HL-60 (cell line): ENCODE measurements at places on chromosomes 12 and 14.

GRCh38 chr12:40033242-40033630 lies 72.6 kb downstream of the SLC2A13 start:
- DNase-seq: no peak

DNA sequence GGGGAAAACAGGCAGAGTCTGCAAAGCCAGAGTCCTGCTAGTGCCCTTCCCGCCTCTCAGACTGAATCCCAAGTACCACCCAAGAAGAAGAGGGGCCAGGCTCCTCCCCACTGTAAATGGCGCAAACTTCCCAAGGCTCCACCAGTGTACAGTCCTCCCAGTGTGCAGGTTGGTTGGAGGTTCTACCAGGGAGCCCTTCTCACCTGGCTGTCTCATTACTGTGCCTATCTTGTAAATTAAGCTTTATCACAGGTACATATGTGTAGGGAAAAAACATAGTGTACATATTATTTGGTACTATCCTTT lies 189.7 kb downstream of the FSCB start:
- no peak for DNase-seq

DNA sequence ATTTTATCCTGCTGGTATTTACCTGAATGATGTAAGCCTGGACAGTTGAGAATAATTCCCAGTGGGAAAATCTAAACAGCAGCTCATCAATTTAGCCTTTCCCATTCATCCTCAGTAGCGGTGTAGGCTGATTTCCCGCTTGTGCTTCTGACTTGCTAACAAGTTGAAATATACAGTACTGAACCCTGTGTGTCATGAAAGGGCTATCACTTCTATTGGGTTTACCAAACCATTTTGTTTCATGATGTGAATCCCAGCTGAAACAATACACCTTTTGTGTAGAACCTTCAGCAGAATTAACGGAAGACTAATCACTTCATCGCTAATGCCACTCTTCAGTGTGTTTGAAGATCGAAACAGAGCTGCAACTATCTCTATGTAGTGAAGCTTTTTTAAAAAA lies 88.4 kb downstream of the POLR3B start:
- no peak for DNase-seq

- DNase-seq: peak; percentile 25
Observed at GRCh38 chr12:66352197-66352596, 49.9 kb downstream of the HELB start.

DNA sequence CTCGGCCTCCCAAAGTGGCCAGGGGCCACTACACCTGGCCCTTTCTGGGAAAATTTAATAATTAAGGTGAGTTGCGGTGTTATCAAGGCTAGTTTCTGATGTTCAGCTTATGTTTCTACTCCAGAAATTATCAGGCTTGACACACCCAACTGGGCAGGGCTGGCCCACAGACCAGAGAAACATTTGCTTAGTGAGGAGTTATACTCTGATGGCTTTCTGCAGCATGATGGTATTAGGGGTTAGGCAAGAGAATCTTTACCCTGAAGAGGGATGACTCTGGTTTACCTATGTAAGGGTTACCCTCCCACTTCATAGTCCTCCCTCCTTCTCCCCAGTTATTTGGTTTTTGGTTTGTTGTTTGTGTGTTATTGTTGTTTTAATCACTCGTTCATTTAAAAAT lies 24.5 kb upstream of the HECTD1 start:
- no peak for DNase-seq

- DNase-seq: no peak
Observed at GRCh38 chr12:16475521-16475920, 128.1 kb downstream of the MGST1 start.

GRCh38 chr14:76811561-76811960 lies 1.1 kb downstream of the ANGEL1 start:
- no peak for DNase-seq

GRCh38 chr12:93378998-93379325 lies 1.2 kb downstream of the NUDT4 start:
- no peak for DNase-seq

GRCh38 chr12:90937651-90938050 lies 17.3 kb downstream of the CCER1 start:
- DNase-seq: no peak

DNA sequence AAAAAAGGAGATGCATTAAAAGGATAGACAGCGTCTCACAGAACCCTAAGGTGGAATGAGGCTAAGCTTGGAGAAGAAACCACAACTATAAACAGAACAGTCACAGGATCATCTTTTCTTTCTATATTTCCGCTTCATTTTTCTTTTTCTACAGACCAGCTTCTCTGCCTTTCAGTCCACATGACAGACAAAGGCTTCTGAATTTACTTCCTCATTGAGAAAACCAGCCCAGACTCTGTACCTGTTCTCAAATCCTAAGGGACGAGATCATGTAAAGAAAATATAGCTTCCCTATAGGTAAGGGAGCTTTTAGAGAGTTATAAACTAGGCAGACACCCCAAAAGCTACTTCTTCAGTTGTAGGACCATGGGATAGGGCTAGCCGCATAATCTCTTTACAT lies 17.4 kb downstream of the SGPP1 start:
- DNase-seq: peak; percentile 2

- DNase-seq: no peak
Observed at GRCh38 chr12:113439606-113440030, 17.4 kb downstream of the SDSL start.

DNA sequence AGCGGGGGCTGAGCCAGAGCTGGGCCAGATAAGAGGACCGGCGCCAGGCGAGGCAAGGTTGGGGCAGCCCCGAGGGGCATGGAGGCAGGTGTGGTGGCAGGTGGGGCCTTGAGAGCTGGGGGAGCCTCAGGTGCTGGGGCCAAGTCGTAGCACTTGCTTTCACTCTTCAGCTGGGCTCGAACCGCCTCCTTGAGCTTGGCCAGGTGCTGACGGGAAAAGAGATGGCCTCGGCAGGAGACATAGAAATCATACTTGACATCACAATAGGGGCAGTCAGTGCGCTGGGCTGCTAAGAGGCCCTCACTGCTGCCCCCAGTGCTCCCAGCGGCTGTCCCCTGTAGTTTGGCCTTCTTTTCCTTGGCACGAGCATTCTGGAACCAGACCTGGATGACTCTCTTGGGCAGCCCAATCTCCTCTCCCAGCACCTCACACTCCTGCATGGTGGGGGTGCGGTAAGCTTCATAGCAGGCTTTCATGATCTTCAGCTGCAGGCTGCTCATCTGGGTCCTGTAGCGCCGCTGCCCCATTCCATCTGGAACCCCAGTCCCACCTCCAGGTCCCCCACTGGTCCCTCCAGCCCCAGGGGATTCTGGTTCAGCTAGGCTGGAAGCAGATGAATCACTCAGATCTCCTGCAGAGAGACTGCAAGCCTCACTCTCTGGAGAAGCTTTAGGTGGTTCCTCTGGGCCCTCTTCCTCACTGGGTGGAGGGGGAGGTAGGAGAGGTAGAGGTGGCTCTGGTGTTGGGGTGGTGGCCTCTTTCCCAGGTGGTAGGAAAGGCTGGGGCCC lies 28.1 kb downstream of the ZFHX2 start:
- no peak for DNase-seq

DNA sequence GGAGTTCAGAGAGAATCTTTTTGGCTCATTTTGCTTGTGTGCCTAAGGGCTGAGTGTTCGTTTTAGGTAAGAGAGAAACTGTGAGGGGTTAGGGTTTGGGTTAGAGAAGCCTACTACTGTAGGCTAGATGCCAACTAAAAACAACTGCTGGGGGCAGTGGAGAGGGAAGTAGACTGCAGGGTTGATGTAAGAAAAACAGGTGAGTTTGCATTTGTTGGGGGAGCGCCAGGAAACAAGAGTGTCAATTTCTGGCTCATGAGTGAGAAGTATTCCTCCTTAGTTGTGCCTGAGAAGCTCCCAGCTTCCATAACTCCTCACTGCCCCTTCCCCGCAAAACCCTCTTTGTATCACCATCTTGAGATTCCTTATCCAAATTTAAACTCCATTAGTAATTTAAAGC lies 92.3 kb downstream of the DERA start:
- DNase-seq: no peak

- DNase-seq: no peak
Observed at GRCh38 chr12:30753233-30753632, 1.5 kb downstream of the CAPRIN2 start.

DNA sequence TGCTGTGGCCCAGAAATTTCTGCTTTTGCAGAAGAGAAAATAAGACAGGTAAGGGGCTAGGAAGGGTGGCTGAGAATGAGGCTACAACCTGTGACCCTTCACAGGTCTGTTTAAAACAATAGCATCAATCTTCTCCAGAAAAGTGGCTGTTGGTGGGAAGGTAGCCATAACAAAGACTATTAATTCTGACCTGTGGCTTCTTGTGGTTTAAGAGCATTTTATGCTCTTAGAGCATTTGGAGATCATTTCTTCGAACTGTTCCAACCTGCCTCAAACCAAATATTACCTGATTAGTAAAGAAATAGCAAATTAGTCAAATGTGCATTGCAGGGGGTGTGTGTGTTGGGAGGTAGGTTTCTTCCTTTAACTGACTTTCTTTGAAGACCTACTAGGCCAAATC lies 15.2 kb upstream of the TCP11L2 start:
- DNase-seq: no peak

DNA sequence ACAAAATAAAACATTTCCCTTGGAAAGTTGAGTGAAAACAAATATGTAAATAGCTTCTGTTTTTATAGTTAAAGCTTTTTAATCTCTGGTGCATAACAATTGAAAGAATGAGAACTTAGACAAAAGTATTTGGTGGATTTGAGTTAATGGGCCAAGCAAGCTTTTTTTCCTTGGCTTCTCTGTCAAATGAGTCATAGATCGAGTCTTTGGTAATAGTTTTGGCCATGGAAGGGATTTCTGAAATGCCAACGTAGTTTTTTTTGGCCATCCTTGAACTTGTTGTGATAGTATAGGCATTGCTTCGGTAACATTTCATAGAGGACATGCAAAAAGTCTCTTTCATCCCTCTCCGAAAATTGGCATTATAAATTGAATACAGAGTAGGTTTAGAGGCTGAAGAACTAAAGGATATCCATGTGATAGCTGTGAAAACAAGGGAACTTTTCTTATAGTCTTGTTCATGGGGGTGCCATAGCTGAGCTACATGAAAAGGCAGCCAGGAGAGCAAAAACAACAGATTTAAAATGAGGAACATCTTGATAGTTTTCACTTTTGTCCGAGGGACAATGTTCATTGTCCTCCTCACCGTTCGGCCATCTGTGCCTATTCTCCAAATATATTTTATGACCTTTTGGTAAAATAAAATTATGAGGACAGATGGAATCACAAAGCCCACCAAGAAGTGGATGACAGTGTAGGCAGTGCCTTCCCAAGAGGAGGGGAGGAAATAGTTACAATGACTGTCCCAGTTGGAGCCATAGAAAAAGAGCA lies 34.7 kb downstream of the GPR19 start:
- DNase-seq: no peak

DNA sequence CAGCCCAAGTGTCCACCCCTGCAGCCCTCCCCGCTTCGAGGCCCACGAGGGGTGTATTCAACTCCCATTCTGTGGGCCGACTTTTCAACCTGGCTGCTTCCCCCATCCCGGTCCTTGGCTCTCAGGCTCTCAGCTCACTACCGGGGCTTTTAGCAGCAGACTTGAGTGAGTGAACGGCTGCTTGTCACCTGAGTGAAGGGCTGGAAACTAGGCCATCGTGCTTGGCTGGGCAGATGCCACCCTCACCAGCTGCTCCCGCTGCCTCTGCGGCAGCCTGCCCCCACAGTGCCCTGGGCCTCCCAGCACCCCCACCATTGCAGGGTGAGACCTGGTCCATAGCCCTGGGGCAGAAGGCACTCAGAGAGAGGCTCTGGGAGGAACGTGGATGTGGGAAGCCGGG lies 59.9 kb downstream of the SLC6A12 start:
- no peak for DNase-seq

DNA sequence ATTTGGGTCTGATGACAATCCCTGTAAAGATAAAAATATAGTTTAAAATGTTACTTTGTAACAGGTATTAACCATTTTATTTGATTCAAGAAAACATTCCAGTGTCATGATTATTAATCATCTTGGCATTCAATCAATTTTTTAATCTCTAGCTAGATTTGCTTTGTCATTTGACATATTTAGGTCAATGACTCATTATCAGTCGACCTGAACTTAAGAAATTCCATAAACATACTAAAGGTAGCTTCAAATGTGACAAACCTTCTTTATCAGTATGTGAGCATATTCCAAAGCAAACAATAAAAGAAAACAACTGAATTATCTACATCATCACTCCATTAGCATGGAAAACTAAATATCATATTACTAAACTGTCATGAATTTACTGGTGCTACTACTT lies 50.8 kb upstream of the CDKL1 start:
- DNase-seq: no peak

DNA sequence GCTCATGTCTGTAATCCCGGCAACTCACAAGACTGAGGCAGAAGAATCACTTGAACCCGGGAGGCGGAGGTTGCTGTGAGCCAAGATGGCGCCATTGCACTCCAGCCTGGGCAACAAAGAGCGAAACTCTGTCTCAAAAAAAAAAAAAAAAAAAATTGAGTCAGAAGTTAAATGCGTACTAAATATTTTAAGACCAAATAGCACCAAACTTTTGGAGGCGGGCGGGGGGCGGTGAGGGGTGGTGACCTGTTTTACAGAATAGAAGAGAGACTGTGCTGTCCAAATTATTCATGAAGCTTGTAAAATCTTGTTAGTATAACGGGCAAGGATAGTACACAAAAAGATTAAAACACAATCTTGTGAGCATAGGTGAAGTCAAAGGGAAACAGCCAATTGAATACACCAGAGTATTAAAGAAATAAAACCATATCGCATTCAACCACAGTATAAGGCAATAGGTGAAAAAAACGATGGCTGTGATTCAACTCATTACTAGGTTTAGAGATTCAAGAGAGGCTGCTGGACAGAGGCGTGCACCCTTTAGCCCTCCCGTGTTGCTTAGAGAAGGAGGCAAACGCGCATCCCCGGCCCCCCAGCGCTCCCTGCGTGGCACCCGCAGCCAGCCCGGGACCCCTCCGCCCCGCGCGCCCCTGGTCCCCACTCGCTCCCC lies 571 bp downstream of the ZNF891 start:
- DNase-seq: no peak

DNA sequence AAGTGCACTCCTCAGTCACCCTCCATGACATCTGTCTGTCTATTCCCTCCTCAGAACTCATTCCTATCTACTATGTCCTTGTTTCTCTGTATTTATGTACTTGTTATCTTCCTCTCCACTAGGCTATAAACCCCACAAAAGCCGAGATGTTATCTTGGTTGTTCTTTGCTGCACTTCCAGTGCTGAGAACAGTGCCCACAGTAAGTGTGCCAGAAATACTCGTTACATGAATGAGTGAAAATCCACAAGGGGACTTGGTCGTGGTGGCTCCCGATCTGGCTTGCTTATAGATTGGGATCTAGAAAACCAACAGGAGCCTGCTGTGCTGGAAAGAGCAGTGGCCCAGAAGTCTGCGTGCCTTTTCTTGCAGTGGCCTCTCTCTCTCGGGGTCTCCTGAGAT lies 111.9 kb upstream of the PRMT8 start:
- no peak for DNase-seq

DNA sequence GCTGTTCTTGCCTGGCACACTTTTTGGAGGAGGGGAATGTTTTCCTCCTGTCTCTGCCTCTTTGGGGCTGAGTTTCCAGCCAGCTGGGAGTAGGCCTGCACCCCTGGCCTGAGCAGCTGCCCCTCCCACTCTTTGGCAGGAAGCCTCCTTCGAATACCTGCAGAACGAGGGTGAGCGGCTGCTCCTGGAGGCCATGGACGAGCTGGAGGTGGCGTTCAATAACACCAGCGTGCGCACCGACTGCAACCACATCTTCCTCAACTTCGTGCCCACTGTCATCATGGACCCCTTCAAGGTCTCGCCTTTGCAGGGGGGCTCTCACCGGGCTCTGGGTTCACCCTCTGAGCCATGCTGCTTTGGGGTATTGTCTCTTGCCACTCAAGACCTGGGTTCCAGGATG lies 69.4 kb downstream of the FOXN4 start:
- DNase-seq: no peak
